Hematopoietic multipotent progenitor cell treated with erythropoietin and hydrocortisone succinate and interleukin-3 and kit ligand, for 8 days (in vitro differentiated cells): ENCODE measurements at places on chromosomes 6 and 20.
A peak's percentile ranks its signal among the peaks of the same experiment; 100 is the strongest.

GRCh38 chr6:53707108-53707897, 41.7 kb upstream of the KLHL31 start:
- no peak for DNase-seq

DNA sequence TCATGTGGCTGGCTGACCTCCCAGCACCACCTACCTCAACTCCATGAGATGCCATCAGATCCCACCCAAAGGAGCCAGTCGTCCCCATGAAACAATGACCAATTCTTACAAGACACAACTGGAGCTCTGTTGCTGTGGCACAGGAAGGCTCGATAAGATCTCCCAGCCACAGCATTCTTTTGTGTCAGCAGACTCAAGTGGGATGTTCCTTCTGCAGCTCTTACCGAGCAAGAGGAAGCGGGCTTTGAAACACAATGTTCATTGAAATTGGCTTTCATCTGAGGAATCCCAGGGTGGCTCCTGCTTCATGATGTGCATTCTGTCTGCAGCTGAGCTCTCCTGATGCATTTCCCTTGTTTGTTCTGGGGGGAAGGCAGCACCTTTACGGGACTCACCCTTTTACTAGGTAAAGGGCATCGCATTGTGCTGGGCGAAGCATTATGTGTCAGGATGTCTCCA, 222.0 kb upstream of the SGK1 start:
- DNase-seq = peak; percentile 7

GRCh38 chr20:20078041-20078440, 25.7 kb downstream of the CFAP61 start:
- no peak for DNase-seq

- DNase-seq = no peak
Measured at GRCh38 chr20:13149371-13150105, 71.5 kb upstream of the ISM1 start.

GRCh38 chr6:38501931-38502330, 137.8 kb downstream of the BTBD9 start:
- DNase-seq = no peak

DNA sequence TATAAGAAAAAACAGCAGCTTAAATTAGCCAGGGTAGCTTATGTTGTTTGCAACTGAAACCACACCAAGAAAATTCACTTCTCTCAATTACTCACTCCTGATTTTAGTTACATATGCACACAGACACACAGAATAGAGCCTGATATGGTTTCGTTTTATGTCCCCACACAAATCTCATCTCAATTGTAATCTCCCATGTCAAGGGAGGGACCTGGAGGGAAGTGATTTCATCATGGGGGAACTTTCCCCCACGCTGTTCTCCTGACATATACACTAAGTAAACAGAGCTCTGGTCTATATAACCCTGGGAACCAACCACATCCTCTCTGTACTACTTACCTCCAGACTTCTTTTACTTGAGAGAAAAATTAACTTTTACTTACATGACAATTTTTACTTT, 9.8 kb downstream of the OR12D1 start:
- no peak for DNase-seq

GRCh38 chr6:166826264-166826663, 130.1 kb downstream of the RNASET2 start:
- DNase-seq = no peak

GRCh38 chr20:46267108-46268105, 40.9 kb downstream of the CDH22 start:
- DNase-seq = no peak

- DNase-seq = no peak
Measured at GRCh38 chr20:12911372-12911771, 97.4 kb upstream of the SPTLC3 start.

- no peak for DNase-seq
Measured at GRCh38 chr6:15708231-15708630, 45.4 kb upstream of the DTNBP1 start.

DNA sequence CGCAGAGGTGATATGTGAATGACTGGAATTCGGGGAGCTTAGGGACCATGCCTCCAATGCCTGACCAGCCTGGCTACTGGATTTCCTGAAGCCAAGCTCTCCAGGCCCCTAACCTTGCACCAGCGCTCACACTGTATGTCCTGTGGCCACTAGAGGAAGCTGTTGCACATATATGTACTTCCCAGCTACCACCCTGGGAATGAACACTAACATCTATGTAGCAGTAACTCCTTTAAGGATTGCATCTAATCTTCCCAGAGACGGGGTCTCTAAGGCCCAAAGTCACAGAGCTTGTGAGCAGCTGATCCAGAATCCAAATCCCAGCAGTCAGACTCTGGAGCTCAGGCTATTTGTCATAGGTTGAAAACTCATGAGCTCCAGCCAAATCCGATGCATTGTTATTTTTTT, 20.4 kb upstream of the BPIFB1 start:
- peak; percentile 45 for DNase-seq

DNA sequence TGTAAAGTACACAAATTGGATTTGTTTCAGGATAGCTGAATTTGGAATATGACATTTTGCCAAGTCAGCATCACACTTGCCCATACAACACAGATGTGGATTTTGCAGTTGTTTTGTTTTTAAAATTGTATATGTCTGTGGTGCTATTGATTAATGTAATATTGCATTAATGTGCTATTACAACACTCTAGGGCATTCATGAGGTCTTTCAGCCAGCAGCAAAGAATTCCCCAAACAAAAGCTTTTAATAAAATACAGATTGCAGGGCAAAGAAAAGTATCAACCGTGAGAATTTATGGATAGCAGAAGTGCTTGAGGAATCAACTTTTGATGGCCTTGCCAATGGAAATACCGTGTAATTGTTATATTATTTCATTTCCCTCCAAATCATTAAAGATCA, 144.9 kb downstream of the AIG1 start:
- DNase-seq = no peak

GRCh38 chr6:15385521-15385920, 139.7 kb downstream of the JARID2 start:
- DNase-seq = no peak

GRCh38 chr6:6882592-6882991, 225.2 kb upstream of the RREB1 start:
- DNase-seq = no peak

DNA sequence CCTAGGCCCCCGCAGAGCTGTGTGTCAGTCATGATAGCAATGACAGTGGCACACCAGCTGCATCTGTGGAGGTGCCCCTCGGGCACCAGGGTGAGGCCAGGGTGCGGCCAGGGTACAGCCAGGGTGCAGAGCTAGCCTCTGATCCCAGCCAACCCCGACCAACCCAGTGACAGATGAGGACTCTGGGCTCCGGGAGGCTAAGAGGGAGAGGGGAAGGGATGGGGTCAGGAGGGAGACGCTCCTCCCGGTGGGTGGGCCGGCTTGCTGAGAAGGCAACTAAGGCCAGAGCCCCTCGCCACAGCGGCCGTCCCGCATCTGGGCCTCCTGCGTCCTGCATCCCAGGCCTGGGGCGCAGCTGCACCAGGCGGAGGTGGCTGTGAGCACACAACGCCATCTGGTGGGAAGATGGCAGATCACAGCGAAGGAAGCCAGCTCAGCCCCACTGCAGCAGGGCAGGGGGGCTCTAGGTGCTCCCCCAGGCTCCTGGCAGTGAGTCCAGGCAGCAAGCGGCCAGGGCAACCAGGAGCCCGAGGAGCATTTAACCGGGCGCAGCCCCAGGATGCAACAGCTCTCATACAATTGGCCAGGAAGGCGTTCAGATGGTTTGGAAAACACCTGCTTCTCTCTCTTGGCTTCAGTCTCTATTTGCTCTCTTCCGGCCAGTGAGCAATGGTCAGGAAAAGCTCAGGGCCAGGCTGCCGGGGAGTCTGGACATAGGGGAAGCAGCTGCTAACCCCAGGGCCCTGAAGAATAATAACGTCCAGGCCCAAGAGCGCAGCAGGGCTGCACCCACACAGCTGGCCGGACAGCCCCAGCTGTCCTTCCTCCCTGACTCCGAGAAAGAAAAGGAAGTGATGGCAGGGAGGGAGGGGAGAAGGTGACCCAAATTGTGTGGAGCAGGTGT, 169.4 kb downstream of the TAF4 start:
- peak; percentile 5 for DNase-seq

GRCh38 chr6:149895048-149895590, 2.8 kb downstream of the RAET1E start:
- DNase-seq = peak; percentile 15

DNA sequence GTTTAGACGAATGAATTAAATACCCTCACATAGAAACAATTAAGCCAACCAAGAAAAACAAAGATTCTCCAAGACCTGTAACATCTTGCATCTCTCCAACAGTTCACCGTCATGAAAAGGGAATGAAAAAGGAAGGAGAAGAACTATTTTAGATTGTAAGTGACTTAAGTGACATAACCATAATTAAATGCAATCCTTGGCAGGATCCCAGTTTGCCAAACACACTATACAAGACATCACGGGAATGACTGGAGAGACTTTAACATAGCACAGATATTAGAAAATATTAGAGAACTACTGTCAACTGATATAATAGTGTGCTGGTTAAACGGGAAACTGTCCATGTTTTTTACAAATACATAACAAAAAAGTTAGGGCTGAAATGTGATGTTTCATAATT, 22.2 kb downstream of the EPB41L2 start:
- no peak for DNase-seq

DNA sequence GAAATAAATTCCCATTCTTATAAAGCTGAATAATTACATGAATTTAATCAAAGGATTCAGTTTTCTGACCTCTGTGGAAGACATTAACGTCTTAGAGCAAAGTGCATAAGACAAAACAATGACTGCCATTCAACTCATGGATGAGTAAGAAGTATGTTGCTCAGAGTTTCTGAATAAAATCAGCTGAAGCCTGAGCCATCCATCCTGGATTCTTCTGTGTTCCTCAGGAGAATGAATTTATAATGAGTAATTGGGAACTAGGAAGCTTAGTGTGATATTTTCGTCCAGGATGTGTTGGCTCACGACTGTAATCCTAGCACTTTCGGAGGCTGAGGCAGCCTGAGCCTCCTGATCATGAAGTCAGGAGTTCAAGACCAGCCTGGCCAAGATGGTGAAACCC, 62.8 kb downstream of the PERP start:
- DNase-seq = no peak

- DNase-seq = peak; percentile 71
Measured at GRCh38 chr6:31068669-31069340, 43.6 kb downstream of the C6orf15 start.

- DNase-seq = no peak
Measured at GRCh38 chr6:30735668-30736314, 6.7 kb downstream of the FLOT1 start.

GRCh38 chr6:71393471-71393870, 104.9 kb downstream of the OGFRL1 start:
- no peak for DNase-seq

DNA sequence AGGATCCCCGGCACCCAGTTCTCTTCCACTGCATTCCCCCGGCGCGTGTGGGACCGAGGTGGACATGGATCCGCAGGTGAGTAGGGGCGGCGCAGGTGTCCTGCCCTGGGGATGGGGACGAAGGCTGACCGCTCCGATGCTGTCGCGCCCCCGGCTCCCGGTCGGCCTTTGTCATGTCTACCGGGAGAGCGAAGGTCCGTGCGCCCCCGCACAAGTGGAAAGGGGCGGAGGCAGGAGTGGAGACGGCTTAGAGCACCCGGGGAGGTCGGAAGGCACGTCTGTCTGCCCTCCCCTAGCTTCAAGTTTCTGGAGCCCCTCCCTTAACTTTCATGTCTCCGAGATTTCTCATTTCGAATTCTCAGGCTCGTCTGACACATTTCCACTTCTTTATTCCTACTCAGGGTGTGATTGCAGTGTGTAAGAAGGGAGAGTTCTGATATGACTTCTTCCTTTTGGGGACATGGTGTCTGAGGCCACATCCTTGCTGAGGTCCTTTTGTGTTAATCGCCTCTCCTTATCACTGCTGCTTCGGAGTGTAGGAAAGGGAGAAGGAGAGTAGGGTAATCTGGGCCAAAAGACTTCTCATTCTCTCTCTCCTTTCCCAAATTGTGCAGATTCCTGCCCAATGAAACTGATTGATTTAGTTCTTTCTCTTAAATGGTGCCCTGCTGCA, 435 bp downstream of the KIFC1 start:
- peak; percentile 49 for DNase-seq

DNA sequence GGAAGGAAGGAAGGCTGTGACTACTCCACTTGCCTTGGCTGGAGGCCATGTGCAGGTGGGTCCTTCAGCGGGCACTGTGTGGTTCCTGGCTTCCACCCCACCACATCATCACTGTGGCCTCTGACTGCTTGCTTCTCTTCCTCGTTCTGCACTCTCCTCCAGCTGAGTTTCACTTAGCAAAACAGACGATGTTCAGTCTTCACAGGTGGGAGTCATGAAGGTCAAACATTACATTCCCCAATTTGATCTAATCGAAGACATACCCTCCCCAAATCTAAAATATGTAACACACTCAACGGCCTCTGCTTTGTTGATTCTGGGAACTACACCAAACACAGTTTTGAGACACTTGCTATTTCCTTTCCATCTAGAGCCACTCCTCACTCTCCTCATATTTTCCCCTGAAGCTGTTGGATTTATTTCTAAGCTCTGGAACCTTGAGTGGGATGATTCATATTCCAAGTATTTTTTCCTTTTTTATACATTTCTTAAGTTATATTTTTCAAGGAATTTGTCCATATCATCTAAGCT, 132.5 kb upstream of the FOXA2 start:
- no peak for DNase-seq

DNA sequence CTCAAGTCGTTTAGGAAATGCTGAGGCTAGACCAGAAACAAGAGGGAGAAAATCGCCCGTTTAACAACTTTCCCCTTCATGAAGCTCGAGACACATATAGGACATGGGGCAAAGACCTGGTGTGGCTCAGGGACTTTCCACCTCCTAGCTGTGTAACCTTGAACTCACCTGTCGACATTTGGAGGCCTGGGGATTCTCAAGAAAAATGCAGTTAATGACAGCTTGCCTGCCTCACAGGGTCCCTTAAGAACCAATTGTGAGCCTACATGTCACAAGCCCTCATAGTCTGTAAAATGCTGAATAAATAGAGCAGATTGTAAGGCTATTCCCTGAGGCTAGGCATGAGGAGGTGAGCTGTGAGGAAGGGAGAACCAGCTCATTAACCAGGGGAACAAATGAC, 35.1 kb downstream of the MGME1 start:
- no peak for DNase-seq

GRCh38 chr6:137165375-137166246, 7.8 kb downstream of the IL22RA2 start:
- no peak for DNase-seq

GRCh38 chr20:46399401-46399800, 7.0 kb downstream of the ELMO2 start:
- no peak for DNase-seq

- DNase-seq = no peak
Measured at GRCh38 chr6:158439255-158439654, 120.6 kb upstream of the TMEM181 start.

- DNase-seq = no peak
Measured at GRCh38 chr6:136757150-136757549, 35.1 kb downstream of the MAP3K5 start.

- DNase-seq = no peak
Measured at GRCh38 chr6:56932910-56933477, 21.9 kb upstream of the BEND6 start.

GRCh38 chr6:76057469-76057868, 15.0 kb downstream of the IMPG1 start:
- DNase-seq = no peak

GRCh38 chr6:30441171-30441570, 48.1 kb upstream of the HLA-E start:
- DNase-seq = no peak

GRCh38 chr6:21845439-21846140, 252.0 kb downstream of the SOX4 start:
- DNase-seq = no peak
